ENCODE measurements at places on chromosomes 5 and 9. TPM values are rescaled to one million over a fixed set of nuclear protein-coding genes. Genes with fewer than 3 reads are reported as not detected.

PDCD1LG2 gene
- 0.39 TPM for total RNA-seq

ARAP3 gene
- total RNA-seq = 4.1 TPM

LRRC19 gene
- total RNA-seq = not detected

RGS7BP gene
- total RNA-seq = not detected

DCP2 gene
- total RNA-seq = 11.2 TPM

IL5 gene
- not detected for total RNA-seq

HAVCR2 gene
- total RNA-seq = 0.52 TPM

PCDHGB1 gene
- total RNA-seq = 2.1 TPM

PCDHA12 gene
- 2.9 TPM for total RNA-seq

AIF1L gene
- 1.3 TPM for total RNA-seq

ACOT12 gene
- not detected for total RNA-seq

ANKRD18B gene
- total RNA-seq = 6.0 TPM

SAPCD2 gene
- 28.6 TPM for total RNA-seq

ZFP2 gene
- total RNA-seq = 0.07 TPM

KIAA1958 gene
- 2.4 TPM for total RNA-seq

C7 gene
- not detected for total RNA-seq

TSSK1B gene
- not detected for total RNA-seq

PLPPR1 gene
- not detected for total RNA-seq

ANKRD34B gene
- 0.07 TPM for total RNA-seq

FOXD1 gene
- total RNA-seq = 17.5 TPM

PCDHGB6 gene
- 0.11 TPM for total RNA-seq

NUTM2G gene
- not detected for total RNA-seq

TIMD4 gene
- 1.6 TPM for total RNA-seq

OMD gene
- not detected for total RNA-seq

TMEM161B gene
- 8.1 TPM for total RNA-seq

SPATA31A3 gene
- not detected for total RNA-seq

Data from A549 treated with CpdA at 1 μM for 4 hours (cell line).